ENCODE measurements at places on chromosomes 11 and 22. TPM values are rescaled to one million over a fixed set of nuclear protein-coding genes. Genes with fewer than 3 reads are reported as not detected.

Gene BRSK2
- total RNA-seq = 0.71 TPM

Gene LSP1
- 254 TPM for total RNA-seq

Gene PIWIL4
- 0.36 TPM for total RNA-seq

Gene ZDHHC8
- 86.6 TPM for total RNA-seq

Gene MRGPRE
- total RNA-seq = not detected

Gene MRPL21
- total RNA-seq = 106 TPM

Gene FZD4
- 0.06 TPM for total RNA-seq

Gene GAL3ST3
- total RNA-seq = 0.17 TPM

Gene LINC01488
- not detected for total RNA-seq

Gene MS4A12
- not detected for total RNA-seq

Gene RGL4
- total RNA-seq = 7.1 TPM

Gene ANO1
- not detected for total RNA-seq

Gene UBQLNL
- total RNA-seq = not detected

Gene SMIM38
- total RNA-seq = 1.1 TPM

Gene OR51E2
- total RNA-seq = not detected

Gene KCNJ1
- not detected for total RNA-seq

Gene PANX2
- 1.4 TPM for total RNA-seq

Gene OTOG
- total RNA-seq = not detected

Gene CYTH4
- 16.3 TPM for total RNA-seq

Gene RPS6KB2
- total RNA-seq = 82.8 TPM

Gene TSPAN32
- total RNA-seq = 2.9 TPM

Gene CBLIF
- not detected for total RNA-seq

Gene OR8I2
- total RNA-seq = not detected

Gene RNF121
- 48.1 TPM for total RNA-seq

Gene CD3D
- 417 TPM for total RNA-seq

Gene MMP27
- not detected for total RNA-seq

Gene SMIM35
- total RNA-seq = 0.13 TPM

Gene KRTAP5-9
- total RNA-seq = not detected

Gene GRAMD4
- total RNA-seq = 36.4 TPM

Gene VSIG10L2
- not detected for total RNA-seq

Gene ANO9
- 22.0 TPM for total RNA-seq

Gene TMEM126B
- 58.9 TPM for total RNA-seq

Gene TRIM48
- total RNA-seq = not detected

Data from activated CD8-positive, alpha-beta memory T cell treated with anti-CD3 and anti-CD28 coated beads for 36 hours (primary cell).